Left ventricle myocardium superior (tissue), 1 donor: ENCODE measurements at places on chromosomes 13 and 19. TPM values are rescaled to one million over a fixed set of nuclear protein-coding genes. Genes with fewer than 3 reads are reported as not detected.

DNA sequence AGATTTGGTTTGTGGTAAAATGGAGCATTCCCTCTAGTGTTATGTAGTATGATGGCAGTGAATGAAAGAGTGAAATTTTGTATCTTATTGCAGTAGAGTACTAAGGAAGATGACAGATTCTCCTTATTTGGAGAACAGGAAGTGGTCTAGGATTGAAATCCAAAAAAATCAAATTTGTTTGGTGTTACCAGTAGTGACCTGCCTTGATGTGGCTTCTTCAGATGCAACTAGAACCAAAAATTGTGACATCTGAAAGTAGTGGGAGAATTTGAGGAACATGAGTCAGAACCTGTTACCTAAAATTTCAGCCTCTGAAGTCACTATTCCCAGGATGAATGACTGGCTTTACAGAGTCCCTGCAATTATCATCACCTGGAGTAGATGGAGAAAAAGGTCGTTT lies 165.9 kb downstream of the KLF5 start:
- no peak for DNase-seq

DNA sequence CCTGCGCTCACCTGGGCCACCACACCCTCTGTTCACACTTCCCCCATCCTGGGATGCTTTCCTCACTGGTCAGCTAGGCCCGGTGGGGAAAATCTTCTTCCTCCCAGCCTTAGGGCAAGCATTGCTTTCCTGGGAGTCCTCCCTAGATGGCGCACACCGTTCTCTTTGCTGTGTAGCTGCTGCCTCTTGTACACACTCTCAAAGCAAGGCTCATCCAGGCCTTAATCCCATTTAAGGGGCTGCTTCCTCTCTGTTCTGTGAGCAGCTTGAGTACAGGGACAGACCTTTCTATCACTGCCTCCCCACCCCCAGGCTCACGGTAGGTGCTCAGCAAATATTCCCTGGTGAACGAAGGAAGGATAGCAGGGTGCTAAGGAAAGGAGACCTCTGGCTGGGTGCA lies 11.1 kb downstream of the SLC7A10 start:
- peak; percentile 9 for DNase-seq

- no peak for DNase-seq
These were observed 150.7 kb downstream of the KCTD15 start for GRCh38 chr19:33947265-33947964.

- no peak for DNase-seq
These were observed 1.5 kb upstream of the PRR12 start for GRCh38 chr19:49589502-49589905.

DNAJC15 gene
- total RNA-seq, result 26.6 TPM

RNF17 gene
- not detected for total RNA-seq
